ENCODE measurements at places on chromosomes 2 and 18.

GRCh38 chr18:23998820-23999219 lies 15.7 kb upstream of the TTC39C start:
- no peak for DNase-seq

DNA sequence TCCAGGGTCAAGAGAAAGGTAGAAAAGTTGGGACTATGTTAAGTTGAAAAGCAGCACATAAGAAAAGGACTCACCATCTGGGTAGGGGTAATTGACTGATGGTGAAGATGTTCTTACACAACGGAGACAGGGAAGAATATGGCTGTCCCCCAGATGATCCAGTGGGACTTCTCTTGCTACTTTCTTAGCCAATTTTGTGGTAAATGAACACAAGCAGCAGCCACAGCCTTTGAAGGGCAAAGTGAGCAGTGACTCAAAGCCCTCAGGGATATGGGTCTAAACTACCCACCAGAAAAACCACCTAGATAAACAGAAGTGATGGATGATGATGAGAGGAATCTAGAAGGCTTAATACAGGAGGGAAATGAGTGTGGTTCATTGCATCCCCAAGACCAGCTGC lies 65.8 kb upstream of the SLC9A2 start:
- DNase-seq: no peak

DNA sequence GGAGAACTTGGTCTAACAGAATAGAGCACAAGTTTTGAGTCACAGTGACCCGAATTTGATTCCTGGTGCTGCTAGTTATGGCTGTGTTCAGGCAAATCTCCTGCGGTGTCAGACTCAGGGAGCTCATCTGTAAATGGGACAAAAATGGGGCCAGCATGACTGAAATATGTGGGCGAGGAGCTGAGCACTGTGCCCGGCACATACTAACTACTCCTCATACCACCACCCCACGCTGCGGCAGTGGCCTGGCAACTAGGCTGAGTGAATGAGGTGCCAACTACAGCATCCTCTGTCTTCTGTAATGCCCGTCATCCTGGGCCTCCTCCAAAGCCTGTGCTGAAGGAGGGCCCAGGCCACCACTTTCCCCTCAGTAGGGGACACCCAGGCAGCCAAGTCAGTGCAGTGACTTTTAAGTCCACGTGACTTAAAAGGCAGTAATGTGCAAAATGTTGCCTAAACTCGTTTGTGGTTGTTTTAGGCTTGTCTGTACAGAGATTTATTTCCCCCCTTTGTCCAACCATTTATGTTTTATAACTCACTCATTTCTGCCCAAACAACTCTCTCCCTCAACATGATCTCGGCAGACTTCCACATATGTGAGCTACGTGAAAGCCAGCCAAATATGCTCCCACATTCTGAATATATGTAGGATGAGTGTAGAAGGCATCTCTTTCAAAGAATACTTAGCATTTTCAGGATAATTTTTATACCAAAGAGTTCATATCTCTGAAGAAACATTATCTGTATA lies 773.7 kb downstream of the TSN start:
- no peak for DNase-seq

GRCh38 chr2:75540994-75541393 lies 19.7 kb downstream of the EVA1A start:
- DNase-seq: no peak
